Mesendoderm (in vitro differentiated cells): ENCODE measurements at places on chromosomes 2 and 18.

- H3K27me3 ChIP-seq = no peaks in the 10 kb centered on the region
- H3K4me3 ChIP-seq = no peak overlapping the region
- H3K27ac ChIP-seq = no peak overlapping the region
- no peak for DNase-seq
- no peaks in the 10 kb centered on the region for H3K36me3 ChIP-seq
Observed at GRCh38 chr2:86833315-86833714, 28.4 kb downstream of the CD8B start.

GRCh38 chr2:112980537-112980936 lies 2.7 kb downstream of the IL36G start:
- no peak for DNase-seq
- H3K27ac ChIP-seq = no peak overlapping the region
- H3K4me3 ChIP-seq = no peak overlapping the region
- H3K36me3 ChIP-seq = no peaks in the 10 kb centered on the region
- H3K27me3 ChIP-seq = no peaks in the 10 kb centered on the region

GRCh38 chr2:188870289-188870688 lies 103.9 kb upstream of the COL3A1 start:
- no peaks in the 10 kb centered on the region for H3K27me3 ChIP-seq
- no peak for DNase-seq
- no peak overlapping the region for H3K27ac ChIP-seq
- no peaks in the 10 kb centered on the region for H3K4me1 ChIP-seq

- H3K27me3 ChIP-seq = no peaks in the 10 kb centered on the region
- no peak for DNase-seq
- H3K4me3 ChIP-seq = no peak overlapping the region
- H3K4me1 ChIP-seq = no peaks in the 10 kb centered on the region
- H3K36me3 ChIP-seq = no peaks in the 10 kb centered on the region
- no peak overlapping the region for H3K27ac ChIP-seq
Observed at GRCh38 chr18:23992089-23992940, 22.2 kb upstream of the TTC39C start.

DNA sequence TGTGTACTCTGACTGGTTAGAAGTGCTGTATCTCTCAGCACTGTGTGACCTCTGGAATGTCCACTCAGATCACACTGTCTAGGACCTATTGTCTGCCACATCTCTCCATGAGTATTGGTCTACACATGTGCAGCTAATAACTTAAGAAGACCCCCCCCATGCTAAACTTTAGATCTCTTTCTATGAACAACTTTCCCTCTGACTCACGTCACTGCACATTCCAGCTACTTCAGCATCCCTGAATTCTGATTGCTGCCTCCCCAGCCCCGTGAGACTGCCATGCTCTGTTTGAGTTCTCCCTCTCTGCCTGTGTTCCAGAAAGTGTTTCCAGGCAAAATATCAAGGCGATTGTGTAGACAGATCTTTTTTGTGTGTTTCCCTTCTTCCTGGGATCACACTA lies 41.8 kb downstream of the RAPGEF4 start:
- H3K27ac ChIP-seq = no peak overlapping the region
- no peak for DNase-seq
- H3K4me1 ChIP-seq = no peaks in the 10 kb centered on the region
- no peaks in the 10 kb centered on the region for H3K36me3 ChIP-seq
- H3K27me3 ChIP-seq = no peaks in the 10 kb centered on the region
- no peak overlapping the region for H3K4me3 ChIP-seq

GRCh38 chr2:26274058-26274613 lies 29.4 kb downstream of the HADHB start:
- no peak overlapping the region for H3K27ac ChIP-seq
- H3K4me3 ChIP-seq = no peak overlapping the region
- no peaks in the 10 kb centered on the region for H3K4me1 ChIP-seq
- H3K36me3 ChIP-seq = peaks cover 2% of the 10 kb centered on the region

DNA sequence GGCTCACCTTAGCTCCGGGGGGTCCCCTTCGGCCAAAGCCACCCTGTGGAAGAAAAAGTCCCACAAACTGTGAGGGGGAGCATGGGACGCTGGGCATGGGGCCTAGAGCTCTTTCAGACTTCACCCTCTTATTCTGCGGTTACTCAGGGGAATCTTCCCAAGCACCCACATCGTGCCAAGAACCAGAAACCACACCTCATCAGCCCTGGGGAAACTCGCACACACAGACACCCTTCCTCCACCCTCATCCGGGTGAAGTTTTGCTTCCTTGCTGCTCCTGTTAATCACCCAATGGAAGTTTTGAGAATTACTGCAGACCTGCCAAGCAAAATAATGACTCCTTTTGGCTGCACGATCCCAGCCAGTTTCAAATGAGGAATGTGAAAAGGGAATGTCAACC lies 59.1 kb downstream of the COL6A3 start:
- H3K27me3 ChIP-seq = no peaks in the 10 kb centered on the region

- no peak for DNase-seq
- H3K4me3 ChIP-seq = no peak overlapping the region
- H3K27ac ChIP-seq = no peak overlapping the region
- peaks cover 13% of the 10 kb centered on the region for H3K4me1 ChIP-seq
- H3K27me3 ChIP-seq = no peaks in the 10 kb centered on the region
Observed at GRCh38 chr2:9099341-9099751, 95.9 kb upstream of the MBOAT2 start.

- H3K4me3 ChIP-seq = no peak overlapping the region
- no peaks in the 10 kb centered on the region for H3K27me3 ChIP-seq
- DNase-seq = peak; percentile 12
- H3K27ac ChIP-seq = no peak overlapping the region
- no peaks in the 10 kb centered on the region for H3K4me1 ChIP-seq
Observed at GRCh38 chr2:164302786-164303185, 318.5 kb downstream of the GRB14 start.

DNA sequence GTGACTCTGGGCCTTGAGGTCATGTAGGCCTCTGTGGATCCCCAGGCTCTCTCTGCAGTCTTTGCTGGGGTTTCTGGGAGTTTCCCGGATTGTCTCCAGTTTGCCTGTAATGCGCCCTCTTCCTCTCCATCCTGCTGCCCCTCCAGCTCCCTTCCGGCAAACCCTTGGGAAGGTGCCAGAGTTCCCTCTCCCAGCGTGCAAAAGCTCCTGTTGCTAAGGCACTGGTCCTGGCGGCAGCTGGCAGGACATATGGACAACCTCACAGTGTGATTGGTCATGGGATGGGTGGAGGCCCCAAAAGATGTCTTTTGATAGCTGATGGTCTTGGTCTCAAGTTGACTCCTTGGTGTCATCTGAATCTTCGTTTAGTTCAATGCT lies 320.1 kb downstream of the CYP26B1 start:
- H3K4me1 ChIP-seq = no peaks in the 10 kb centered on the region
- no peaks in the 10 kb centered on the region for H3K27me3 ChIP-seq
- no peak overlapping the region for H3K27ac ChIP-seq
- H3K4me3 ChIP-seq = no peak overlapping the region
- DNase-seq = no peak

DNA sequence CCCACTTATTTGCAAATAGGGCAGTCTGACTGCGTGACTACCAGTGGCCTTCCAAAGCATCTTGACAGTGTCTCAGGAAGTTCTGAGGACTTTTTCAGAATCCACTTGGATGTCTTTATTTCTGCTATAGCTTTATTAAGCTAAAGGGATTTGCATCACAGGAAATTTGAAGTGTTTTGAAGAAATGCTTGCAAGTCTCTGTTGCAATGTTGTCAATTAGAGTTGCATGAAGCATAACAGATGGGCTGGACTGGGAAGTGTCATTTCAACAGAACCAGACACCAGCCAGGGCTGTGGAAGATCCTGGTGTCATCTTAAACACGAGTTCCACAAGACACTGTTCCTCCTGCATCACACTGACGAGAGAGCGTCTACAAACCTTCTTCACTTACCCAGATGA lies 224.5 kb downstream of the EN1 start:
- H3K4me3 ChIP-seq = no peak overlapping the region
- H3K27me3 ChIP-seq = no peaks in the 10 kb centered on the region
- no peaks in the 10 kb centered on the region for H3K36me3 ChIP-seq
- no peaks in the 10 kb centered on the region for H3K4me1 ChIP-seq
- H3K27ac ChIP-seq = no peak overlapping the region

- no peak overlapping the region for H3K4me3 ChIP-seq
- H3K4me1 ChIP-seq = no peaks in the 10 kb centered on the region
- peak; percentile 3 for DNase-seq
- H3K27ac ChIP-seq = no peak overlapping the region
- no peaks in the 10 kb centered on the region for H3K27me3 ChIP-seq
Observed at GRCh38 chr2:175218551-175218950, 37.0 kb upstream of the ATP5MC3 start.

- DNase-seq = no peak
- H3K4me3 ChIP-seq = no peak overlapping the region
- H3K27ac ChIP-seq = no peak overlapping the region
- no peaks in the 10 kb centered on the region for H3K36me3 ChIP-seq
- no peaks in the 10 kb centered on the region for H3K27me3 ChIP-seq
Observed at GRCh38 chr18:3578621-3579020, 128.6 kb downstream of the TGIF1 start.

GRCh38 chr2:162198239-162198638 lies 45.0 kb downstream of the FAP start:
- no peak for DNase-seq
- no peaks in the 10 kb centered on the region for H3K36me3 ChIP-seq
- H3K27me3 ChIP-seq = no peaks in the 10 kb centered on the region
- H3K4me1 ChIP-seq = no peaks in the 10 kb centered on the region

DNA sequence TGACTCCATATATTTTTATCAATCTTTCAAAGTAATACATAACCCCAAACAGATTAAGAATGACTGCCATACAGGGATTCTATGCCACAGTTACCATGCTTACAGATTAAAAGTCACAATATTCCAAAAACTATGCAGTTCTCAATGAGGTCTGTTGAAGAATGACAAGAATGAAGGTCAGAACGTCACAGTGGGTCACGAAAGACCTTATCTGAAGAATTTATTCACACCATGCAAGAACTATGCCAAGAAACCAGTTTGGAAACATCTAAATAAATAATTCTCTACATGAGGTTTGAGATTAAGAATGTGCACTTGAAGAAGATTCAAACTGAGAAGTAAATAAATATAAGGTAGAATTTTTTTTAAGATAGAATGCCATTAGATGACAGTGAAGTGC lies 253.3 kb downstream of the EXOC6B start:
- no peaks in the 10 kb centered on the region for H3K36me3 ChIP-seq
- H3K27me3 ChIP-seq = no peaks in the 10 kb centered on the region
- no peak overlapping the region for H3K4me3 ChIP-seq
- no peak overlapping the region for H3K27ac ChIP-seq

- H3K36me3 ChIP-seq = no peaks in the 10 kb centered on the region
- H3K4me3 ChIP-seq = no peak overlapping the region
Observed at GRCh38 chr2:114011713-114012112, 121.8 kb downstream of the ACTR3 start.

GRCh38 chr18:56083523-56084287 lies 495.7 kb upstream of the TCF4 start:
- H3K27me3 ChIP-seq = no peaks in the 10 kb centered on the region
- H3K36me3 ChIP-seq = no peaks in the 10 kb centered on the region
- DNase-seq = no peak
- no peak overlapping the region for H3K27ac ChIP-seq

GRCh38 chr2:133760376-133760775 lies 192.1 kb upstream of the NCKAP5 start:
- H3K27me3 ChIP-seq = no peaks in the 10 kb centered on the region
- H3K36me3 ChIP-seq = no peaks in the 10 kb centered on the region
- DNase-seq = no peak
- H3K27ac ChIP-seq = no peak overlapping the region
- H3K4me1 ChIP-seq = no peaks in the 10 kb centered on the region

DNA sequence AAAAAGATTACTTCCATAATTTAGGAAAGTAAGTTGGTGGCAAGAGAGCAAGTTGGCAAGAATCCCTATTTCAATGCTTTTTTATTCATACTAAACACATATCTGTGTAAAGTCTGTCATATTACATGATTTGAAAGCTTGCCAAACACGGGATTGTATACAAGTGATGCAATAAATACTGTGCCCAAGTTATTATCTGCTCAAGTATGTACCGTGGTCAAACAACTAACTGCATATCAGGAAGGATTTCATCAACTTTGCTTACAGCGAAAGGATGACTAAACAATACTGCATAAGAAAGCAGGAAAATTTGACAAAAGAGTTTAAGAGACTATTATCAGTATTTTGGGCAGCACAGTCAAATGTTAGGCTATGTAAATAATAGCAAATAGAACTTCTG lies 69.6 kb upstream of the SCN1A start:
- no peaks in the 10 kb centered on the region for H3K4me1 ChIP-seq
- no peaks in the 10 kb centered on the region for H3K36me3 ChIP-seq
- DNase-seq = no peak
- no peak overlapping the region for H3K27ac ChIP-seq
- no peaks in the 10 kb centered on the region for H3K27me3 ChIP-seq

- no peaks in the 10 kb centered on the region for H3K27me3 ChIP-seq
- H3K4me1 ChIP-seq = no peaks in the 10 kb centered on the region
- no peak overlapping the region for H3K27ac ChIP-seq
Observed at GRCh38 chr18:8052237-8052701, 485.2 kb downstream of the PTPRM start.

GRCh38 chr2:157152362-157152761 lies 105.1 kb upstream of the GALNT5 start:
- H3K27ac ChIP-seq = no peak overlapping the region
- no peak overlapping the region for H3K4me3 ChIP-seq
- no peaks in the 10 kb centered on the region for H3K36me3 ChIP-seq
- DNase-seq = no peak
- no peaks in the 10 kb centered on the region for H3K27me3 ChIP-seq
- H3K4me1 ChIP-seq = peaks cover 2% of the 10 kb centered on the region

- no peaks in the 10 kb centered on the region for H3K27me3 ChIP-seq
- no peak overlapping the region for H3K4me3 ChIP-seq
- DNase-seq = no peak
- H3K36me3 ChIP-seq = no peaks in the 10 kb centered on the region
Observed at GRCh38 chr2:143001501-143001900, 124.0 kb downstream of the KYNU start.

- H3K27me3 ChIP-seq = no peaks in the 10 kb centered on the region
- H3K4me1 ChIP-seq = peaks cover 2% of the 10 kb centered on the region
- H3K4me3 ChIP-seq = no peak overlapping the region
Observed at GRCh38 chr2:72220170-72220569, 72.5 kb upstream of the CYP26B1 start.

GRCh38 chr2:103249462-103249861 lies 487.6 kb downstream of the TMEM182 start:
- no peak overlapping the region for H3K27ac ChIP-seq
- H3K4me3 ChIP-seq = no peak overlapping the region
- H3K4me1 ChIP-seq = no peaks in the 10 kb centered on the region
- H3K36me3 ChIP-seq = no peaks in the 10 kb centered on the region

DNA sequence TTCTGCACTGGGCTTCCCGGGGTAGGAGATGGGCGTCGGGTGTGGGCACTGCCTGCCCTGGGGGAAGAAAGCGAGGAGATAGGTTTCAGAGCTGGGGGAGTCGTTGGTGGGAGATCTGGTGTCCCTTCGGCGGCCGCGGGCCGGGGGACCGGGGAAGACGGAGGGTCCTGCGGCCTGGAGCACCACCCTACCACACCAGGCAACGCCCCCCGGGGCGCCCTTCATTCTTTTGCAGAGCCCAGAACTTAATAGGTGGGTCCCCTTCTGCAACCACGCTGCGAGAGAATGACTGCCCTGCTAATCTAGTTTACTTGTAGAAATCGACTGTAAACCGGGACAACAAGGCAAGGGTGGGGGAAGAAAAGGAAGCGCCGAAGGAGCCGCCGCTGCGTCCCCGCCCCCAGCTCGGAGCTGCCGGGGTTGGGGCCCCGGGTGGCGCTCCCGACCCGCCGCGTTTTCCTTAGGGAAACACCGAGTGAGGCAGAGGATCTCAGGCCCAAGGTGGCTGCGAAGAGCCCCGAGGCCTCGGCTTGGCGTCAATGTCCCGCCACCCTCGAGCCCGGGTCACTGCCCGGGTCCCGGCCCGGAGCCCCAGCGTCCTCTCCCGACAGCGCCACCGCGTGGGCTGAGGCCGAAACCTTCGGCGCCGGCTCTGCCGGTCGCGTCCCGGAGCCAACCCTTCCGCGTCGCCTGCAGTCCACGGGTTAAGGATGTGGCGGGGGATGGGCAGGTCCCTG lies 5.4 kb upstream of the SATB2 start:
- H3K4me1 ChIP-seq = peaks cover 2% of the 10 kb centered on the region
- H3K27ac ChIP-seq = no peak overlapping the region
- peak; percentile 78 for DNase-seq
- H3K27me3 ChIP-seq = peaks cover 59% of the 10 kb centered on the region
